Activated T-cell treated with anti-CD3 and anti-CD28 coated beads for 1 hour (primary cell): ENCODE measurements at places on chromosomes 6 and 20.

DNA sequence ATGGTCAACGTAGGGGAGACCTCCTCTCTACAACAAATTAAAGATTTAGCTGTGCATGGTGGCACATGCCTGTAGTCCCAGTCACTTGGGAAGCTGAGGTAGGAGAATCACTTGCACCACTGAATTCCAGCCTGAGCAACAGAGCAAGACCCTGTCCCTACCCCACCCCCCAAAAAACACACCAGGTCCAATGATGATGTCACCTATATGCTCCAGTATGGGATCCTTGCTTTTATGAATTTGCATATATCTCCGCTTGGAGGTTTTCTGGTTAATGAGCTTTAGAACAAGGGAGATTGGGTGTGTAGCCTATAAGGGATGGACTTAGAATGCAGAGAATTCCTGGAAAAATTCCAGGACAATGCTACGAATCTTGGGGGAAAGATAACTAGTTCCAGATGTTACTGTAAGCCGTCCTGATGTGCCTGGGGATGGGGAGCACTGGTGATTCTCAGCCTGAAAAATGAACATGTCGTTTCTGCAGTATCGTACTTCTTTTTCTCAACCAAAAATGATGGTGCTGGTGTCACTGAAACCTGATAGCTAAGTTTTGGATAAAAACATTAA lies 61.1 kb downstream of the ZBTB2 start:
- no peak for DNase-seq

DNA sequence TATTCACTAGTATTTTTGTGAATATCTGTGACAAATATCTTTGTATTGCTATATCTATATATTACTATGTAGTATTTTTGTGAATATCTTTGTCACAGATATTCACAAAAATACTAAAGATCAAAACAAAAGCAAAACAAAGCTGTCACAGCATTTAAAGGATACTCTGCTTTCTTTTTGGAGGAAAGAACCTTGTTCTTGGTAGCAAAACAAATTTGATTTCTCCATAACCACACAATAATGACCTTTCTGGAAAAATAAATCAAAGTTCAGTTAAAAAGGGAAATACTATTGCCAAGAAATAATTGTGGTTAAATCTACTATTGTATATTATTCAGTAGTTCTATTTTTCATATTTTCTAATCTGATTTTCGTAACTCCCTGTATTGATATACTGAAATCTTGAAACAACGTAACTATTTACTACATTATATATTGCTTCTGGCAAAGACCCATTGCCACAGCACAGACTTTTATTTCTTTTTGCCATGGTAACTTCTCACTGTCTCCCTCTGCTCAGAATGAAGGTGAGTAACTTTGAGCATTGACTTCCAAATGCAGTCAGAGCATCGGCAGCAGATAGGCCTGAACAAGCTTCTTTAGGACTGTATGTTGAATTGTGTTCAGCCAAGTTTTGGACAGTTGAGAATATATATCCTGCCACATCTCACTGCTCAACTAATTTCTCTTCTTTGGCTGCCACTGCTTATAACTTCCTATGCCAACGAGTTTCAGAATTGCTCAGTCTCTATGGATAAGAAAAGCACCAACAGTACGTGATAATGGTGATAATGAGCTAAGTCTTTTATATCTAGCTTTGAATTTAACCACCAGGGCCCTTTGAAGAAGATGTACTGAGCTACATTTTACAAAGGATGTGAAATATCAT lies 1097.2 kb upstream of the GJE1 start:
- DNase-seq = no peak

GRCh38 chr6:128046033-128046432 lies 145.2 kb upstream of the THEMIS start:
- no peak for DNase-seq

- no peak for DNase-seq
These were observed 282.7 kb downstream of the ADGB start for GRCh38 chr6:146881228-146882181.
